BJ (cell line): ENCODE measurements at places on chromosomes 12 and 14.

DNA sequence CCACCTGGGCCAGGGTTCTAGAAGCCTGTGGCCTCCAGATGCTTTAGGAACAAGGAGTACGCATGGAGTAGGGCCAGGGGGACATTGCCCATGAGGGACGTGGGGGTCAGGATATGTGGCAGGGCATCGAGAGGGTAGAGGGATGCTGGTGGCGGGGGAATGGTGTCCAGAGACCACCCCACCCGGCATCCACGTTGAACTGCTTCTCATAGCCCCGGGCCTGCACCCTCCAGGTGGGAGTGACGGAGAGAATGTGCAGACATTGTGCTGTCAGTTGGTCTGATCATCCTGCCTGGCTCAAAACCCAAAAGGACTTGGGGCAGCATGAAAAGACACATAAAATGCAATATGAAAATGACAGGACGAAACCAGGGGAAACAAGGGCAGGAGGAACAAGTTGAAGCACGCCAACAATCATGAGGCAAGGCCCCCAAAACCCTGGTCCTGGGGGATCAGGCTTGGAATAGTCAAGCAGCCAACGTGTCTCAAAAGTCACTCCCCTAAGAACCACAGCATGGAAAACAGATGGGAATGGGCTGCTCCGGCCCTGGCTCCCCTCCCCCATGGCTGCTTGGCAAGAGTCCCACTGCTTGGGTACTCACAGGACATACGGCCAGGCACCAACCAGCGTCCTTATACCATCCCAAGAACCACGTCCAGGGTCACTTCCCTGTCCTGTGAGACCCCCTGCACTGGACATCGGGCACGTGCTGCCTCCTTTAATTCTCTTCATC, 117.9 kb downstream of the DICER1 start:
- no peak for DNase-seq

GRCh38 chr12:23681237-23681636, 268.2 kb downstream of the SOX5 start:
- DNase-seq: no peak

DNA sequence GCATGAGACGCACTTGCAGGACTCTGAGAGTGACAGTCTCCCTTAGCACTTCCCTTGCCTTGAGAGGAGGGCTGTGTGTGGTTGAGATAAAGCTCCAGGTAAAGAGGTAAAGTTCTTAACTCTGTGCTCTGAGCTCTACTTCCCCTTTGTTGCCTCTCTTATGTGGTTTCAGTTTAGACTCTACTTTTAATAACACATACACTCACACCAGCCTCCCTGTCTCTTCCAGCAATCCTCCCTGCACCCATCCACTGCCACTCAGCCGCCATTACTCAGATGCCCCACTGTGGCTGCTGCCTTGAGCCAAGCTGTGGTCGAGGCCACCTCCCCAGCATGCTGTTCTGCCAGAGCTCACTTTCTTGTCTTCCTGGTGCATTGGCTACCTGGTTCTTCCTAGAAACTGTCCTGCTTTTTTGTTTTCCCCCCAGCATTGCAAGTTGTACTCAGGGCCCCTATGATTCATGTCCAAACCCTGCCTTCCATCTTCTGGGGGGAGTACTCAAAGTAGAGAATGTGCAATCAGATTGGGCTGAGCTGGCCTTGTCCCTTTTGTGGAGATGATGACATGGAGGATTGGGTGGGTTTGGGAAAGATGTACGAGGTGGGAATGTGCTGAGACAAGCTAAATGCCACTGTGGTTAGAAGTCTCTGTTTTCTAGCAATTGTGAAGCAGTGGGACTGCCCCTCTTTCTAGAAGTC, 115.5 kb upstream of the PARP11 start:
- DNase-seq: no peak

GRCh38 chr12:92759634-92760268, 57.0 kb downstream of the PLEKHG7 start:
- peak; percentile 78 for DNase-seq

DNA sequence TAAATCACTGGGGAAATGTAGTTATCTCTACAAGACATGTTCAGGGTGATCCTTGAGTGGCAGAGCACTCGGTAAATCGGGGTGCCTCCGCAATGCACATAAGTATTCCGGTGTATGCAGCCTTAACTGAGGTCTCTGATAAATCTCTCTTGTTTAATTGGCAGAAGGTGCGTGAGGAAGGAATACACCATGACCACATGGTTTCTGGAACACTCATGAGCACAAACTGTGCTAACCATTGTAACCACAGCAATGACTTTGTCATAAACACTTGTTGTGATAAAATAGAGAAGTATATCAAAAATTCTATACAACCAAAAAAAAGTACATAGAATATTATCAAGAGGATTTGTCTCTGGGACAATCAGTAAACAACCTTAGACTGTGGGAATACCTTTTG, 146.8 kb upstream of the DIO2 start:
- no peak for DNase-seq

DNA sequence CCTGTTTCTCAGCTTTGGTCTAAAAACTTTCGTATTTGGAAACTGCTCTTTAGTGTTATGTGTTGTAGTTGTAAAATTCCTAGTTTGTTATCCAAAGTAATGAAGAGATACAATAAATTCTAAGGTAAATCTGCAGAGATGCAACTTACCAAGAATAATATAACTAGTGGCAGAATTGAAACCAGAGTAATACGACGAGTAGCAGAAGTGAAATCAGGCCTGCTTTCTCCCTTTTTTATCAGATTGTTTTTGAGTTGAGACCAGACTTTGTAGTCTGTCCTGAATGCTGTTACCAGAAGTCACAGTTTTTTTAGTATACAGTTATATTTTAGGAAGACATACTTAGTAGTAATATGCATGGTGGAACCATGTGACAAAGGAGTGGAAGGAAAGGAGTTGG, 12.5 kb downstream of the PAPOLA start:
- no peak for DNase-seq

DNA sequence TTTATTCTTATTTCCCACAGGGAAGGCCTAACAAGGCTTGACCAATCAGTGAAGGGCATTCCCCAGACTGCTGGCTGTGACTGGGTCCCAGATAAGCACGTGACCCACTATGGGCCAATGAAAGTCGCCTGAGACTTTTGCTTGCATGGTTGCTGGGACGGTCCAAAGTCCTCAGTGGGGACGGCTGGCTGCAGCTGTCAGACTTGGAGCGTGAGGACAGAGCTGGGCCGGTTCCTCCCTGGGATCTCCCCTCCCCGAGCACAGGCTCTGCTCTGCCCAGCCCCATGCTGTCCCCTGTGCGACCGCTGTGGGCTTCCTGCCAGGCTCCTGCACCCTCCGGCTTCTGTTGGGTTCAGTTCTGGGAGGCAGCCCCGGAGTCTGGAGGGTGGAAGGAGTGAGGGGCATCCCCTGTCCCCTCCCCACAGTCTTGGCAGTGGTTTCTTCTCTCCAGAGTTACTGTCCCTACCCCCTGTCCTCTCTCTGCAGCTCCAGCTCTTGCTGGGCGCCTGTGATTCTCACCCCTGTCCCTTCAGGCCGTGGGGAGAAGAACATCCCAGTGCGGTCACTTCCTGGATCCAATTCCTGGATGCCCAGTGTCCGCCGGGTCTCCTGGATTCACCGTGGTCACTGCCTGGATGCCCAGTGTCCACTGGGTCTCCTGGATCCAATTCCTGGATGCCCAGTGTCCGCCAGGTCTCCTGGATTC, 50.1 kb downstream of the GALNT9 start:
- no peak for DNase-seq

GRCh38 chr12:2647186-2647585, 147.6 kb upstream of the FKBP4 start:
- DNase-seq: no peak

DNA sequence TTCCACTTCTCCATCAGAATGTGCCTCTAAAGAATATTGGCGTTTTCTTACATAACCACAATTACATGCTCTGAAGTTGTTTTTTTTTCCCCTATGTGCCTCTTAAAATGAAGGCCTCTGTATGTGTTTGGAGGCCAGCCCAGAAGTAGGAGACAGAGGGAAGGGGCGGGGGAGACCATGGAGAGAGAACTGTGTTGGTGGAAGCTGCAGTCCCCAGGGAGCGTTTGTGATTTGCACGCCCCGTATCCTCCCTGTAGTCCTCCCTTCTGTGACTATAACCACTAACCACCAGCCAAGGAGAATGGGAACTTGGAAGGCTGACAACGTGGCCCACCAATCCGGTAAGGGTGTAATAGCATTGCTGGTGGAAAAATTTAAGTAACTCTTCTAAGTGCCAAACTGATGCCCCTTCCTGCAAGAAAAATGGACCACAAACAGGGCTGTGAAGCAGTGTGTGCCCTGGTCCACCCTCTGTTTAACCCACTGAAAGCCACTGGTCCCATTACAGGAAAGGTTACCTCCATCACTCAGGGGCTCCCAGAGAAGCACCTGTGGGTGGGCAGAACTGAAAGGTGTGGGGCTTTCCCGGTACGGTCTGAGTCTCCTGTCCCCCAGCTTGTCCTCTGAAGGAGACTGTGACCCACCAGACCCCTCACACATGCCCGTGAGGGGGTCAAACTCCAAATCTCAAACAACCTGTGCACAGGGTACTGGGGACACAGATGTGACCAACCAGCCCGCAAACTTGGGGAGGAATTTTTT, 36.8 kb downstream of the CCDC88C start:
- no peak for DNase-seq

- DNase-seq: no peak
Observed at GRCh38 chr12:227286-227915, 13.4 kb upstream of the SLC6A12 start.

DNA sequence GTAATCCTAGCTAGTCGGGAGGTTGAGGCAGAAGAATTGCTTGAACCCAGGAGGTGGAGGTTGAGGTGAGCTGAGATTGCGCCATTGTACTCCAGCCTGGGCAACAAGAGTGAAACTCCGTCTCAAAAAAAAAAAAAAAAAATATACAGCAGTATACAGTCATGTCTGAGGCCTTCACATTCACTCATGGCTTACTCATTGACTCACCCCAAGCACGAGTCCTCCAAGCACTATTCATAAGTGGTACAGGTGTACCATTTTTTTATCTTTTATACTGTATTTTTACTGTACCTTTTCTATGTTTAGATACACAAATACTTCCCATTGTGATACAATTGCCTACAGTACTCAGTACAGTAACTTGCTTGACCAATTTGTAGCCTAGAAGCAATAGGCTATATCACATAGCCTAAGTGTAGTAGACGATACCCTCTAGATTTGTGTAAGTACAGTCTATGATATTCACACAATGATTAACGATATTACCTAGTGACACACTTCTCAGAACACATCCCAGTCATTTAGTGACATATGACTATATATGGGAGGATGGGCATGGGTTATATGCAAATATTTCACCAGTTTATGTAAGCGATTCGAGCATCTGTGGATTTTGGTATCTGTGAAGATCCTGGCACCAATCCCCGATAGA, 12.2 kb downstream of the LLPH start:
- no peak for DNase-seq

- DNase-seq: no peak
Observed at GRCh38 chr12:117098361-117099217, 627 bp downstream of the TESC start.

DNA sequence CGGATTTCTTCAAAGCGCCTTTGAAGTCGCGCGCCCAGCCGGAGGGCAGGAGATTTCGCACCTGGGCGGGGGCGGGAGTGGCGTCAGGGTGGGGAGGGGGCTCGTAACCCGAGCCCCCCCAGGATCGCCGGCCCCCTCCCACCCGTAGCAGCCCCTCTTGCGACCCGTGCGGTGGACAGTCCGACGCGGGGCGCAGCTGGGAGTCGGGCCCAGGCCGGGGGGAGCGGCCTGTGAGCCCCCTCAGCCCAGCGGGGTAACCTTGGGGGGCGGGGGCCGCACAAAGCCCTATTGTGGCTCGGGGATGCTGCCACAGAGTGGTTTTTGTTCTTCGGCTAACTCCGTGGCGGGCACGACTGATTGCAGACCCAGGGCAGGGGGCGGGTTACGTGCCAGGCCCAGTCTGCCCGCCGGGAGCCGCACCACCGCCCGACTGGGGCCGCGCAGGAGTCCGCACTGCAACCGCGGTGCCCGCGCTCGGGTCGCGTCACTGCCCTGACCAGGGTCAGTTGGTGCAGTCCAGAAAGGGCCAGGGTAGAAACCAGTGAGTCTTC, 4.2 kb upstream of the AAAS start:
- no peak for DNase-seq

DNA sequence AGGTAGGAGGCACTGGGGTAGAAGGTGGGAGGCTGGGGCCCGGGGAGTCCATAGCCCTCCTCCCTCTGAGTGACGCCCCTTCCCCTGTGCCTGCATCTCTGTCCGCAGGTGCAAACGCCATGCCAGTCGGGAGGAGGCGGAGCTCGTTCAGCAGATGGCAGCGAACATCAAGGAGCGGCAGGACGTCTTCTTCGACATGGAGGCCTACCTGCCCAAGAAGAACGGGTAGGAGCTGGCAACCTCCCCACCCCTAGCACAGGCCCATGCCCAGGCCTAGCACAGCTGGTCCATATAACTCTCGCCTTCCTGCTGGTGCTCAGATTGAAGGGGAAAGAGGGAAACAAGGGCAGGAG, 35.6 kb downstream of the TMEM120B start:
- DNase-seq: no peak

DNA sequence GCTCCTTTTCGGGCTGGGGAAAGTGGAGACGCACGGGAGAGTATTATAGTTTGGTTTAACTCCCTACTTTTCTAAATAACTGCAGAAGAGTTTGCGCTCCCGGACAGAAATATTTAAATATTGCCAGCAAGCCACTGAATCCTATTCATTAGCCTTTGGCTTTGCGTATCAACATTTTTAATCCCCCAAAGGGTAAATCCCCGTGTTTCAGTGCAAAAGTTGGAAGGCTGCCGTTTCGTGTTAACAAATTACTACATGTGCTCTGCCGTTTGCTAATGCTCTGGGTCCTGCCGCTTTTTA, 372 bp upstream of the DPF3 start:
- no peak for DNase-seq

- no peak for DNase-seq
Observed at GRCh38 chr12:8449355-8449859, 6.4 kb upstream of the CLEC6A start.

DNA sequence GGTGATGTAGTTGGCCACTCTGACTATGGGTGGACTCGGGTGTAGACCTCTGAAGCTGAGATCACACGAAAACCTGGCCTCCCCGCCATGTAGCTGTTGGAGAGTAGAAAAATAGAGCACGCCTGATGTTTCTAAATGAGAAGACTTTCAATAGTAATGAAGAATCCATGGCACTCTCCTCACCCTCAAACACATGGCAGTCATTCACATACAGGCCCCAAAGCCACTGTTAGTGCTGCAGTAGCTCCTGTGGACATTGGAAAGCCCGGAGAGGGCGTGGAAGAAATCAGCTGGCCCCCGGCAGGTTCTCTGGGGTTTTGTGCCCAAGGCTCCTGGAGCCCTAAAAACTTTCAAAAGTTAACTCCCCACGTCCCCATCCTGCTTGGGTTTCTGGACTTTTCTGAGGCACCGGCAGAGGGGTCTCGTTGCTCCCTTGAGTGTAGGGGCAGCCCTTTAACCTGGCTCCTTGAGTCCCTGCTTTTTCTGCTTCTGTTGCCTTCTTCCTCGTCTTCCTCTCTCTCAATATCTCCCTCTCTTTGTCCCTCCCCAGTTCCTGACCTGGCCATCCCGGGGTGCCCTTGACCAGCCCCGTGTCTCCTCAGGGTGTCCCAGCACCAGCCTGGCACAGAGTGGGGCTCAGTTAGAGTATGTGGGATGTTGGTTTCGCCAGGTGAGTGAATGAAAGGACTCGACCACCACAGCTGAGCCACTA, 8.3 kb downstream of the MEG3 start:
- no peak for DNase-seq
